Stimulated activated CD4-positive, alpha-beta T cell treated with anti-CD3 and anti-CD28 coated beads, Interleukin-1b, Interleukin-23, amount 100 ng/mL, for 48 hours (primary cell): ENCODE measurements at places on chromosomes 7 and 10.

- DNase-seq: no peak
Observed at GRCh38 chr10:118908557-118909256, 120.8 kb upstream of the NANOS1 start.

DNA sequence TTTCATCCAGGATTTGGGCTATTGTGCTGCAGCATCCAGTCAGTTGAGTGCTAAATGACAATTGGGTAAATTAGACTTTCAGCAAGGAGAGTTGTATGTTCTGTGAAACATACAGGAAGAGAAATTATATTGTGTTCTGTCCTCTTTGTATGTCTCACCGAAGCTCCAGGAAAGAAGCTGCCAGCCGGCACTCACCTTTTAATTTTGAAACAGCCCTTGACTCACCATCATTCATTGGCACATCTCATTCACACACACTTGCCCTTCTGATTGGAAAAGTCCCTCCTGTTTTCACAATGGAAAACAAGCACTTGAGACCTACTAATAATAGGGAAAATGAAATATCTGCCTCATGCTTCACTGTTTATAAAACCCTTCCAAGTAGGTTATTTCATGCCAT is 495.6 kb downstream of the RPS24 start:
- DNase-seq: no peak

GRCh38 chr7:128010391-128011127 is 20.7 kb downstream of the LRRC4 start:
- peak; percentile 16 for DNase-seq

DNA sequence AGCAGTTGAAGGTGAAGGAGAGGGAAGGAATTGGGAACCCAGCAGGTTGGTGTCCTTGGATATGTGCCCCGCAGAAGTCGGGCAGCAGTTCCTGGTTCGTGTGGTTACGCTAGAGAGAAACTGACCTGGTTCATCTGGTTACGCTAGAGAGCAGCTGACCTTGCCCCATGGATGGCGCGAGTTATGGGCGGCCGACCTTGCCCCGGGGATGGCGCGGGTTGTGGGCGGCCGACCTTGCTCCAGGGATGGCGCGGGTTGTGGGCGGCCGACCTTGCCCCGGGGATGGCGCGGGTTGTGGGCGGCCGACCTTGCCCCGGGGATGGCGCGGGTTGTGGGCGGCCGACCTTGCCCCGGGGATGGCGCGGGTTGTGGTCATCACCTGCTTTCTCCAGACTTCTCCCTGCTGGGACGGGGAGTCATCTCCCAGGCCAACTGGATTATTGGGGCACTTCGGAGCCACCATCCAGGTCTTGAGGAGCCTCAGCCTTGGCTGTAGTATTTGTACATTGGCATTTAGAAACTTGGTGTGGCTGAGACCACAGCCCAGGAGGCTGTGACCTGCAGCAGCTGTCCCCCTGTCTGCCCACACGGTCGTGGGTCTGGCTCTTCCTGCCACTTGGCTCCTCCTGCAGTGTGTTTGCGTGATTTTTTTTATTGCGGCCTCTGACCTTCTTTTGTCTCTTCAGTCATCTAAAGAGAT is 6.1 kb downstream of the GET4 start:
- no peak for DNase-seq

DNA sequence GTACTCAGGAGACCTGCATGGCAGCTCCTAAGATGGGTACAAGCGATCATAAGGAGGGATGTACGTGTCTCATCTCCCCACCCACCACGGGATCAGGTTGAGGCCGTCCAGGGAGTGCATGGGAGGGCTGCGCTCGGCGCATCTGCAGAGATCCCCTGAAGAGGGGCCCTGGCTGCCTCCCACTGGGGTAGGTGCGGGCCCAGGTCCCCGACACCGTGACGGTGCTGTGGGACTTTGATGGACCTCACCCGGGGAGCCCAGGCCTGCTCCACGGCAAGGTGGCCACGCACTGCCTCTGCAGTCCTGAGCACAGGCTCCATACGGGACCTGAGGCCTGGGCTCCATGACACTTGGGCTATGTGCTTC is 12.7 kb downstream of the GET4 start:
- DNase-seq: no peak

DNA sequence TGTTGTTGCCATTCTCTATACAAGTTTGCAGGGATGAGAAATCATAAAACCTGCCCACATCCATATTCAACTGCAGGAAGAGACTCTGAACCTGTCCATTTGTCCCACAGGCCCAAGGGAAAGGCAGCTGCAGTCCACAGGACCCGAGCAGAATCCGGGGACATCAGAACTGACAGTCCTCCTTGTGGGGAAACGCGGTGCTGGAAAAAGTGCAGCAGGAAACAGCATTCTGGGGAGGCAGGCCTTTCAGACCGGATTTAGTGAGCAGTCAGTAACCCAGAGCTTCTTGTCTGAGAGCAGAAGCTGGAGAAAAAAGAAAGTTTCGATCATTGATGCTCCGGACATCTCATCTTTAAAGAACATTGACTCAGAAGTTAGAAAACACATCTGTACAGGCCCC is 23.5 kb downstream of the GIMAP8 start:
- DNase-seq: no peak

GRCh38 chr10:61899997-61900828 is 1.3 kb upstream of the ARID5B start:
- peak; percentile 68 for DNase-seq

DNA sequence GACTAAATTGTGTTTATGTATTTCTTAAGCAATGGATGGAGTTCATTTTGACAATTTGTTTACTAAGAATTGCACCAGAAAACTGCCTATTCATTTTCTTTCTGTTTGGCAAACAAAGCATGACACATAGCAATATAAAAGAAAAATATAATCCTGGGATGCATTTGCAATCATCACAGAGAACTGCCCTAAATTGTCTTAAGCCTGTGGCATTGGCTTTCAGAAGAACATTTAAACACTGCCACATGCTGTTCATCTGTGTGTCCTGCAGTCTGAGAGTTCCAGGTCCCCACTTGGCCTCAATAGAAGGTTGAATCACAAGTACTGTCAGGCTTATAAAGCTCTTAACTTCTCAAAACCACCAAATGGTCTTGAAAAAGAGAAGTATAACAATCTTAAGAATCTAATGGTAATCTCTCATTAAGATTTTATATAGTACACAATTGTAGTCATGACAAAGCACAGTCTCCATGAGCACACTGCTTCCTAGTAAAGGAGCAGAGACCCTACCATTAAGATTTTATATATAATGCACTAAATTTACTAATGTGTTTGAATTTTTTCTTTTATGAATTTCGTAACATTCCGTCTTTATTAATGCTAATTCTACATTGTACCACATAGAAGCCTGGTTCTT is 29.9 kb downstream of the RNLS start:
- peak; percentile 8 for DNase-seq

- DNase-seq: no peak
Observed at GRCh38 chr7:22187691-22188348, 169.1 kb downstream of the RAPGEF5 start.

- peak; percentile 48 for DNase-seq
Observed at GRCh38 chr10:86046845-86047460, 319.6 kb downstream of the GRID1 start.

GRCh38 chr7:47550788-47551470 is 31.0 kb downstream of the TNS3 start:
- no peak for DNase-seq

- DNase-seq: no peak
Observed at GRCh38 chr10:19877466-19878255, 61.4 kb downstream of the PLXDC2 start.

GRCh38 chr7:90666186-90666585 is 70.1 kb downstream of the CDK14 start:
- DNase-seq: no peak

DNA sequence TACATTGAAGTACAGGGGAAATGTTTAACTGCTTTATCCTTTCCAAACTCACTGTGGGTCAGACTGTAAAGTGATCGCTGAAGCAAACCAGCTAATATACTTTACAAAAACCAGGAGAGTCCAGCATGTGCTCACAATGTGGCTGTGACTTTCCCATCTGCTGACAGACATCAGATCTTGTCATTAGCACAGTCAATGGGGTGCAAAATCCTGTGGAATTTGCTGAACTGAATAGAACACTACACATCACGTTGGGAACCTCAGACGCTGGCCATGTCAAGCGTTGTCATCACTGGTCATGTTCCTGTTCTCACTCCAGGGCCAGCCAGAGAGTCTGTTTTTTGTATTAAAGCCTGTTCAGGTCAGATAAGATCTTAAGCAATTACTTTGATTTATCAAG is 83.4 kb downstream of the AGMO start:
- no peak for DNase-seq

GRCh38 chr10:30186371-30186875 is 127.0 kb upstream of the JCAD start:
- no peak for DNase-seq

GRCh38 chr10:55203874-55204273 is 402.8 kb upstream of the PCDH15 start:
- DNase-seq: no peak

GRCh38 chr10:58898854-58899573 is 277.4 kb upstream of the PHYHIPL start:
- no peak for DNase-seq

DNA sequence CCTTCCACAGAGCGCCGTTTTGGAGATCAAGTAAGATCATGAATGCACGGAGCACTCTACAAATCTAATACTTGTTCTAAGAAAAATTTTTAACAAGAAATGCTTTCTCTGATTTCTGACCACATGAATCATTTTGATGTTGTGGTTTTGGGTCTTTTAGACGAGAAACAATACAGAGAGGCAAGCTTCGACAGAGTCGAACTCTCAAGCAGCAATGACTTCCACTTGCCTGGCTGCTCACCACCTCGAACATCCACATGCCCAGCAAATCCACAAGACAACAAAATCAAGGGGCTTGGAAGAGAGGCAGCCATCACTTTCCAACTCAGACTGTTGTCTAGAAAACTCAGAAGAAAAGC is 69.4 kb upstream of the GSDME start:
- DNase-seq: no peak

DNA sequence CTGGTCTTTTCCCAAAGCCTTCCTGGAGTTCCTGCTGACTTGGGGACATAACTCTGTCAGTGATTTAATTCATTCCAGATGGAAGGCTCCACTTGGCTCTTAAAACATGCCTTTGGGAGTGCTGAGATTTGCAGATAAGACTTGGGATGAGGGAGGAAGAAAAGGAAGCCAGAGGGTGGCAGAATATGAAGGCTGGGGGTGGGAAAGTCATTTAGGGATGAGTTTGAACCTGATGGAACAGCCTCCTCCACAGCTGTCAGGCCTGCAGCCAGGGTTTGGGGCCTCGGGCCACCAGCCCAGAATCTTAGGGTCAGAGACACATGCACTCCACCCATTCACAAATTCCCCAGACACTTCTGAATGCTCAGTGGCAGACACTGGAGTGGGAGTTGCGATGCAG is 28.4 kb upstream of the EIF5AL1 start:
- DNase-seq: no peak

- no peak for DNase-seq
Observed at GRCh38 chr7:37977243-37977642, 56.8 kb downstream of the EPDR1 start.

DNA sequence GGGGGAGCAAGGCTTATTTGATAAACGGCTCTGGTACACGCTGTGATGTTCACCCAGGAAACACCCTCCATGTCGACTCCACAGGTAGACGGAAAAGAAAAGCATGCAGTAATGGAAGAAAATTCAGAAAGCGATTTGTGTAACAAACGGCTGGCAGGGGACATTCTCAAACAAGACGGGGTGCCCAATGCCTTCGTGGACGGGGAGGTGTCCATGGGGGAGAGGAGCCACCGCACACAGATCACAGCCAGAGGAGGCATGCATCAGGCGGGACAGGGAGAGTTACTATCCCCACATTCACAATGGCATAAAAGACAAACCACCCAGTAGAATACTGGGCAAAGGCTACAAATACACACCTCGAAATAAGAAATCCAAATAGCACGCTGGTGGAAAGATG is 20.1 kb downstream of the CNPY1 start:
- no peak for DNase-seq

- no peak for DNase-seq
Observed at GRCh38 chr7:19560111-19560883, 148.5 kb downstream of the POLR1F start.

DNA sequence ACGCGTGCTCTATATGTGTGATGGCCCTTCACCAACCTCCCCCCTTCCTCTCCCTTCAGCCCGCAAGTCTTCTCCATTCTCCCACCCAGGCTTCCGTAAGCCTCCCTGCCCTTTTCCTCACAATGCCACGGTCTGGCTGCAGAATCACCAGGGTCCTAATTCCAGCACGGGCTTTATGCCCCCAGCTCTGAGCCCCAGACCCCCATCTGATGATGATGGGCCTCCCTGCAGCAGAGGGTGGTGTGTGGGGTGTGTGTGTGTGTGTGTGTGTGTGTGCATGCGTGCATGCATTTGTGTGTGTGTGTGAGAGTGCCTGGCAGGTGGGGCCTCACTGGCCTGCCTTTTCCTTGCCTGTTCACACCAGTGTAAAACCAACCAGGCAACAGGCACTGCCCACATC is 109.9 kb downstream of the OAT start:
- DNase-seq: no peak

- no peak for DNase-seq
Observed at GRCh38 chr10:91567815-91568214, 65.1 kb downstream of the PPP1R3C start.

DNA sequence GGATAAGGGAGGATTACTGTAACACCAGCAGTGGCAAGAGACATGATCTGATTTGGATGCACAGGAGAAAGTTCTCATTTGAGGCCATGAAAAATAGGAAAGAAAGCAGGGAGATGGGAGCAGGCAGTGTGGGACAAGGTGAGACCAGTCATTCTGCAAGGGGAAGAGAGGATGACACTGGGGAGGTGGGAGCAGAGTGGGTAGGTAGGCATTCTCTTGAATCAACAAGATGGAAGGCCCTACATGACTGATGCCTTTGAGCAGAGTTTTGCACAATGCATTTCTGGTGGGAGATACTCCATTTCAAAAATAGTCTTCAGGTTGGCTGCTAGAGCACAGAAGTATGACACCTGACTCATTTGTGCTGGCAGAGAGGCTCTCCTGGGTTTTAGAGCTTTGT is 10.5 kb downstream of the RPS24 start:
- no peak for DNase-seq

DNA sequence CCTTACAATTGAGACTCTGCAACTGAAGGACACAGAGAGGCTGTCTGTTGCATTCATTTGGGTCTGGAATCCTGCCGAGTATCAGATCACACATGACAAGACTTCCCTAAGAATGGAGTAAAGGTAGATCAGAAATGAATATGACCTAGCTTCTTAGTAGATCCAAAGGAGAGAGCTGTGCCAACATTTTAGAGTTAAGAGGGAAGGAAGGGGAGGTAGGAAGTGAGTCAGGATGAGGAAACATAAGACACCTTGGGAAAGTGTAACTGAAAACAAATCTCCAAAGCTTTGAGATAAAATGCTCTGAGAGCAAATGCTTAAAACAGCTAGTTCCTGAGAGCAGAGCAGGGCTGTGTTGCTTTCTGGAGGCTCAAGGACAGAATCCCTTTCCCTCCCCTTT is 6.1 kb upstream of the SLC25A13 start:
- no peak for DNase-seq
